ENCODE measurements at places on chromosomes 1 and 21.

- DNase-seq: no peak
Measured at GRCh38 chr1:24327891-24328290, 8.7 kb downstream of the GRHL3 start.

GRCh38 chr1:14635421-14635820, 36.9 kb downstream of the KAZN start:
- no peak for DNase-seq

GRCh38 chr1:20533635-20534034, 18.7 kb upstream of the FAM43B start:
- no peak for DNase-seq

DNA sequence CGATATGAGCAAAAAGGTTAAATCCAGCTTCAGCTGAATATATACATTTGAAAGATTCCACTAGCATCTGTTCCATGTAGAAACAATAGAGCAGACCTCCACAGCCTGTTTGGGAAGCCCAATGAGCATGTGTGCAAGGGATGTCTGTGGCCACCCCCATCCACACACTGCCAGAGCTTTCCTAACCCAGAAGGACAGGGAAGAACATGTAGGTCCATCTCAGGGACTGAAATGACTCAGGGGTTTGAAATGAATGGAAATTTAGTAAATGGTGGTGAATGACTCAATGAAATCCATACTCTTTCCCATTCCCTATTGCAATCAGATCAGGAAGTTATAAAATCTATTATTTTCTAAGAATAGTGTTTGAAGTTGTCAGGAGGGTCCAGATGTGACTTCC, 397.2 kb downstream of the DUSP10 start:
- DNase-seq: no peak

DNA sequence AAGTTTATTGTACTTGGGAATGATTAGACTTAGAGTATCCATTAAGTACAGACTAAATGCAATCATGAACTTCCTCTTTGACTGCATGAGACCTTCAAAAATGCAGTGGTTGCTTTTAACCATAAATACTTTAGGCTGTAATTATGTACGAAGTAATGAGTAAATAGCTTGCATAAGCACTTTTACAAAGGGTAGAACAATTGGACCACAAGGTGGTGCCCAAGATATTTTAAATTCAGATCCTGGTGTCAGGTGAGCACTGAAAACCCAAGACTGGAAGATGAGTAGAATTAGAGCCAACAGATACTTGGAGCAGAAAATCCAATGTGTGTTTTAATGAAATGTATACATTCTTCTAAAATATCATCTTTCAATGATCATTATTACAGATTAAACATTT, 43.4 kb upstream of the RHOU start:
- DNase-seq: peak; percentile 45

GRCh38 chr1:62281922-62282555, 37.2 kb downstream of the KANK4 start:
- DNase-seq: no peak

GRCh38 chr1:231431665-231432415, 9.8 kb upstream of the EGLN1 start:
- DNase-seq: no peak

All from NCI-H748 treated with DMSO at 0.1 percent for 48 hours (cell line).